AG04449 (cell line): ENCODE measurements at places on chromosomes 7 and 10.

- no peak for DNase-seq
These were observed 7.6 kb downstream of the PSMA2 start for GRCh38 chr7:42924223-42924838.

GRCh38 chr10:106551501-106552062 is 612.9 kb downstream of the SORCS1 start:
- peak; percentile 33 for DNase-seq

- DNase-seq, result no peak
These were observed 124.3 kb downstream of the NEURL1 start for GRCh38 chr10:103617602-103618385.

GRCh38 chr7:139976838-139977656 is 85.7 kb downstream of the PARP12 start:
- DNase-seq, result no peak

GRCh38 chr10:8640301-8640700 is 585.8 kb downstream of the GATA3 start:
- DNase-seq, result no peak

DNA sequence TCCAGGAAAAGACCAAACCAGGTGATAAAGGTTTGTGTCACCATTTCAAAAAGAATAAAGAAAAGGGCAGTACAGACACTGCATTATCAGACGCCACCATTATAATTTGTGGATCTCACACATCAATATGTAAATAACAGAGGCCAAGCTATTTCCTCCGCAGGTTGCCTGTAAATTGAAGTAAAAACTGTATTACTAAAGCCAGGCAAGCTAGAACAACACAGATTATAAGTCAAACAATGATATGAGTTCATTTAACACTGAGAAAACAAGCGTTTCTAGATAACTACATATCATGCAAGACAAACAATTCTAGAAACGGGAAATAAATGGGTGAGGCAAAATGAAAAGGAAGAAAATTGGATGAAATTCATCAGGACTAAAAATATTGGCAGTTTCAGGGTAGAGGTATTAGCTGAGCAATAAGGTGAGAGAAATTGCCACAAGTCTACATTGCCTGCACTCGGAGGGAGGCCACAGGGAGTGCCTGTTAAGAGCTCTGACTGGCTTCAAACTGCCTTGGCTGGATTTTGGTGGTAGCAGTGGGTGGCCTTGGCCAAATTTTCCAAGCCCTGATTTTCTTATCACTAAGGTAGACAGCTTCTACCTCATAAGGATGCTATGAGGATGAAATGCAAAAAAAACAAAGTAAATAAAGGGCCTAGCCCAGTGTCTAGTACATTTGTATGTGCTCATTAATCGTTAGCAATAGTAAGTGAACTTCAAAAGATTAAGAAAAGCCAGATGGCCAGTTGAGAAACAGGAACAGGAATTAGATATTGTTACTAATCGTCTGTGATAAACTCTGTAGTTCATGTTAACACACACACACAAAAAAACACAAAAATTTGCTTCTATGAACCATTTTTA is 240.0 kb upstream of the NFE2L3 start:
- no peak for DNase-seq

GRCh38 chr10:101561068-101561915 is 26.8 kb downstream of the POLL start:
- no peak for DNase-seq

DNA sequence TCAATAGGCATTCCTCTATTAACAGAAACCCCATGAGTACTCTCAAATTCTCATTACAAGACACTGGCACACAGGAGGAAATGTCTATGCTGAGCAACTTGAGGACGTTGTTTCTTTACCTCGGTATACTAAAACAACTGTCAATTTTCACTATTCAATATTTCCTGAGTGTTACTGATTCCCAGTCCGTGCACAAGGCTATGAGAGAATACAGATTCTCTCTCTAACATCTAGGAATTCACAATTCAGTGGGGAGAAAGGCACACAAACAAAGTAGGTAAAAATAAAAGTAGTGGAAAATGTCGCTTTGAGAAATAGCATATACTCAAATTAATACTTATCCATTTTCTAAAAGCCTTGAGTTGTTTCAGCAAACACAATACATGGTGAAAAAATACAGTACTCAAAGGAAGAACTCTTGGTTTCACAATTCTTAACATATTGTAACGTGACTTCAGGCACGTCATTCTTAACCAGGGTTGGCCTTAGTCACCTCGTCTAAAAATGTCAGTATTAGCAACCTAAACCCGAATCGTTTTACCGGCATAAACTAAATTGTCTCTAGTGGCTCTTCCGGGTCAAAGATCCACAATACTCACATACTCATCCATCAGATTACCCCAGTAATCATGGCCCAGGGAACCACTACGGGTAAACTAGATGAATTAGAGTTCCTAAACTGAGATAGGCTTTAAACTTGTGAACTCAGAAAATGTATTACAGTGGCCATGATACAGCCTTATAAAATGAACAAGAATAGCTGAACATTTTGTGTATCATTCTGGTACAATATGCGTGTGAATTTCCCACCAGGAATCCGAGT is 1.5 kb downstream of the IPMK start:
- DNase-seq, result no peak

DNA sequence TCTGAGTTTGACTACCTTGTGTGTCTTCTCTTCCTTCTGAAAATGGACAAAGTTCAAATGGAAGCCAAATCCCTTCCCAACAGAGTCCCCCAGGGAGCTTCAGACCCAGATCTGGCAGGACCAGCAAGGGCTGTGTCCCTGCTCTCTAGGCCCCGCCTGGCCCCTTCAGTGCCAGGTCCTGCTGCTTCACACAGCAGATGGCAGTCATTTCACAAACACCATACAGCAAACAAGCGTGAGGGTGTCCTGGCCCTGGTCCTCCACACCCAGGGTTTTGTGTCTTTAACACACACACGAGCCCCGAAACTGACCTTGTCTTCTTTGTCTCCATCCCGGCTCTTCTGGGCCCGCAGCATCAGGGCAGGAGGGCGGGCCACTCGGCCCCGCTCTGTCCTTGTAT is 145.0 kb downstream of the TCERG1L start:
- no peak for DNase-seq

DNA sequence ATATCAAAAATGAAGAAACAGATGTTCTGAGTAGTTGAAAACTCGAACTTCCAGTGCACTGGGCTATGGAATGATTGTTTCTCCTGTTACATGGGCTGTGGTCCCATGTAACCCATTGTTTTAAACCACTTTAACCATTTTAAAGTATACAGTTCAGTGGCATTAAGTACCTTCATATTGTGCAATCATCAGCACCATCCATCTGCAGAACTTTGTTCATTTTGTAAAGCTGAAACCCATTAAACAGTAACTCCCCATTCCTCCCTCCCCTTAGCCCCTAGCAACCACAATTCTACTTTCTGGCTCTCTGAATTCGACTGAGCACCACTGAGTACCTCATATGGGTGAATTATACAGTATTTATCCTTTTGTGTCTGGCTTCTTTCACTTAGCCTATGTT is 217.4 kb downstream of the LRMDA start:
- DNase-seq, result no peak

GRCh38 chr10:31032258-31033132 is 830 bp upstream of the ZNF438 start:
- peak; percentile 62 for DNase-seq

- DNase-seq, result no peak
These were observed 17.8 kb downstream of the ENO4 start for GRCh38 chr10:116866987-116867595.

- no peak for DNase-seq
These were observed 91.0 kb downstream of the MET start for GRCh38 chr7:116762971-116763370.

GRCh38 chr7:131182446-131183058 is 145.1 kb upstream of the MKLN1 start:
- no peak for DNase-seq

DNA sequence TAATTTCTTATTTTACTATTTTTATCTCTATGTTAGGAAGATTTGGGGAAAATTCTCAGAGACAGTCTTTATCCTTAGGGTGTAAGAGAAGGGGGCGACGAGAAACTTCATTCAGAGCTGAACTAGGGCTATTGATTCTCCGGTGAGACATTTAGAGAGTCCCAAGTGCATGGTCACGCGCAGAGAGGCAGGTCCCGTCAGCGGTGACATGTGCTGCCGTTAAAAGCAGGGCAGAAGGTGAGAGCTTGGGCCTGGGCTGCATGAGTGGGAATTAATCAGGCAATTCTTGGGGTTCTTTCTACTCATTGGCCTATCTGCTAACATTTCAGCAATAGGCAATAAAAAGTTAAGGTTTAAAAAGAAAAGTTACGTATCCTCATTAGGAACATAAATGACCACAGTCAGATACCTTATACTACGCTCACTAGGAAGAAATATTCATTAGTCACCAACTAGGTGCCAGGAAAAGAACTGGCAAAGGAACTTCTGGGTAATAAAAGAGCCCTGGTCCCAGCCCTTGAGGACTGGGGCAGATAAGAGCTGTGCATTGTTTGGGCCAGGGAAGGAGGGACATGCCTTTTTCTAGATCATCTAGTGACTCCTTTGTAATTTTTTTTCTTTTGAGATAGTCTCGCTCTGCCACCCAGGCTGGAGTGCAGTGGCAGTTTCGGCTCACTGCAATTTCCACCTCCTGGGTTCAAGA is 21.2 kb downstream of the PRKCQ start:
- no peak for DNase-seq

DNA sequence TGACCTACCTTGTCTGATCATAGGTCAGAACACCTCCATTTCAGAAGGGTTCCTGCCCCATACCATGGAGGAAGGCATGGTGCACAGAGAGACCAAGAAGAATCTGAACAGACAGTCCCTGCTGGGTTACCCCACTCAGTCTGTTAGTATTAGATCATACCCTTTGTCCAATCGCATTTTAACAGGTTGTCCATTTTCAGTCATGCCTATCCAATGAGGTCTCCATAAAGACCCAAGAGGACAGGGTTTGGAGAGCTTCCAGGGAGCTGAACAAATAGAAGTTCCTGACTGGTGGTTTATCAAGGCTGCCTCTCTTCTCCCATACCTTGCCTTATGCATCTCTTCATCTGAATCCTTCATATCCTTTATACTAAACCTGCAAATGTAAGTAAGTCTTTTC is 21.2 kb upstream of the SLC16A12 start:
- DNase-seq, result no peak
